ENCODE measurements at places on chromosomes 3 and 15.

DNA sequence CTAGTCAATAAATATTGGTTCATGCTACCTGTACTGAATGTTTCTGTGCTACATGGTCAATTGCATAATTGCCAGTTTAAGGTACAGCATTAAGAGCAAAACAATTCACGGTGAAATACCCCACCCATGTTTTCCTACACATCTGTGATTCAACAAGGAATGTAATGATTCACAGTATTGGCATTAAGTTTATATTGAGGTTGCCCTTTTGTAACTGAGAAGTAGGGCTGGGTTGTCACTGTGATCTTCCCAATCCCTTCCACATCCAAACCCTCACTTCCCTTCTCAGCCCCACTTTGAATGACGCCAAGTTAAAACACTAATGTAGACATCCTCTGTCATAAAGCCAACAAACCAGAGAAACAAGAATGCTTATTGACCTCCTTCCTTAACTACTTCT lies 112.0 kb upstream of the TJP1 start:
- DNase-seq, result no peak

DNA sequence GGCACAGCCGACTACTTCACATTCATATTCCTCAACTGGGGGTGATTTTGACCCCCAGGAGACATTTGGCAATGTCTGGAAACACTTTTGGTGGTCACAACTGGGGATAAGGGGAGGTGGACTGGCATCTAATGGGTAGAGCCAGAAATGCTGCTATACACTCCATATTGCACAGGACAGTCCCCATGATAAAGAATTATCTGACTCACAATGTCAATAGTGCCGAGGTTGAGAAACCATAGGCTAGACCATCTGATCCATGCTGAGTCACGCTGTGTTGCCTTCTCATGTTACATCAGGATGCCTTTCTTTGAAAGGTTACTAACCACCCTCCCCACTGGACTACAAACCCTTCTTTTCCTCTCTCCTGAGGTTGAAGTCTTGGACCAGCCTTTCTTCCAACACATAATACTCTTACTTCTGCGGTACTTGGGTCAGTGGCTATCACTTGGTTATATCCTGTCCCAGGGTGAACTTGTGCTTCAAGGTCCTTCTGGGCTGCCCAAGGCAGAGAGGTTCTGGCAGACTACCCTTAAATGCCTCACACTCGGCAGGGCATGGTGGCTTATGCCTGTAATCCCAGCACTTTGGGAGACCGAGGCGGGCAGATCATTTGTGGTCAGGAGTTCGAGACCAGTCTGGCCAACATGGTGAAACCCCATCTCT lies 68.8 kb downstream of the CTNNB1 start:
- no peak for DNase-seq

GRCh38 chr15:58650102-58650501 lies 99.4 kb downstream of the ADAM10 start:
- no peak for DNase-seq

GRCh38 chr3:47288966-47289910 lies 6.5 kb downstream of the KLHL18 start:
- no peak for DNase-seq

DNA sequence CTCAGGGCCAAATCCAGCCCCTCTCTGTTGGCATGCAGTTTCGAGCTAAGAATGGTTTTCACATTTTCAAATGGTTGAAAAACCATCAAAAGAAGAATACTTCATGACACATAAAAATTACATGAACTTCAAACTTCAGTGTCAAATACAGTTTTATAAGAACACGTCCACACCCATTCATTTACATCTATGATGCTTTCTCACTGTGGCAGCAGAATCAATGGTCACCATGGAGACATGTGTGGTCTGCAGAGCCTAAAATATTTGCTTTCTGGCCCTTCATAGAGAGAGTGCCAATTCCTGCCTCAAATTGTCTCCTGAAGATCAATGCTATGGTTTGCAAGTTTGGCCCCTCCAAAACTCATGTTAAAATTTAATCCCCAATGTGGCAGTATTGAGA lies 405.8 kb downstream of the OCA2 start:
- DNase-seq, result no peak

- DNase-seq, result peak; percentile 77
These were observed 25.1 kb downstream of the FSTL1 start for GRCh38 chr3:120425572-120426250.

DNA sequence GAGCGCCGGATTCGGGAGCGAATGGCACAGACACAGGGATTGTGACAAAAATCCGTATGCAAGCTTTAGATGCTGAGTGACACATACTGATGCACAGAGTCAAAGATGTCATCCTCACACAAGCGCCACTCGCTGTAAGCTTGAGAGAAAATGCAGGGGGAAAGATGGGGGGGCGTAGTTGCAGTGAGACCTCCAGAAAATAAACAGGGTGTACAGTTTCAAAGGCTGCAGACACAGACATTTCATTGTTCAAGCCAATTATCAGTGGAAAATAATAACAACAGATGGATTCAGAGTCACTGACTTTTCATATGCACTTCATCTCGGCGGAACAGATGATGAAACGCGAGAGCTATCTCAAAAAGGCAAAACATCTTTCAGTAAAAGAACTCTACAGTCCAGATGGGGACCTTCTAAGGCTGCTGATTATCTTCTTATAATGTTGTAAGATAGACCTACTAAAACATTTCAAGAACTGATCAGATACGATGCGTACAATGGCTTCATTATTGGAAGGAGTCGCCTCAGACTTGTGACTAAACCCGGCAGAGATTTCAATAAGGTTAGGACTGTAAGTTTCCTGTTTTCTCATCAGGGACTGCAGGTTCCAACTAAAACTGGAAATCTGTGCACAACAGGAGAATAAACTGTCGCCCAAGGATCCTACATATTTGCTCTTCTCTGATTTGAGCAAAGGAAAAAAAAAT lies 275.4 kb downstream of the FOXP1 start:
- DNase-seq, result no peak

DNA sequence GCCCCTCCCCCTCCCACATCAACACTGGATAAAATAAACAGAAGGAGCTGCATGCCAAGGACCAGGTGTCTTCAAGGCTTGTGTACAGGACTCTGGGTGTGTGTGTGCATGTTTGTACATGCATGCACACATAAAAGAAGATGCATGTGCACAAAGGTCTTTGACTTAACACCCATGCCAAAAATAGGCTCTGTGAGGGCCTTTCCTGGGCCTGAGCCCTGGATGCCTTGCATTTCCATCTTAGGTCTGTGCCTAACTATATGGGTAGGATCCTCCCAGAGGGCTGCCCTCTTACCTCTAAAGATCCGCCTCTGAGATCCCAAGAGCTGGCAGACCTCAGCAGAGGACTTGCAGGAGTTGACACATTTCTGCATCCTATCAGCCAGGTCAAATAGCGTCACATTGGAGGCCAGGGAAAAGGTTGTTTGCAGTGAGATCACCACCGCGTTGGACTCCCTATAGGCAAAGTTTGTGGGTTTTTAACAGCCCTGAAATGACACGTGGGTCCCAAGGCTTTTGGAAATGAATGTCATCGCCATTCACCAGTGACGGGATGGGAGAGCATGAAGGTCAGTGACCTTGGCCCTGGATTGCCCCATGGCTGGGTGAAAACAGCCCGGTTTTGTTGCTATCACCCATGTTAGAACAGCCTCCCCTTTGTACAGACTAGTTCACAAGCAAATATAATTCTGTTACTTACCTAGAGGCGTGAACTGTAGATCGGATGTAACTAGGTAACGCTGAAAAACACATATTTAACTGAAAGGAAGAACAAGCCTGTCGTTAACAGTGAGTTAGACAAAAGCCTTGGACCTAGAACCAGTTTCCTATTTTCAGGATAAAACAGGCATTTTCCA lies 54.0 kb downstream of the HEG1 start:
- no peak for DNase-seq

DNA sequence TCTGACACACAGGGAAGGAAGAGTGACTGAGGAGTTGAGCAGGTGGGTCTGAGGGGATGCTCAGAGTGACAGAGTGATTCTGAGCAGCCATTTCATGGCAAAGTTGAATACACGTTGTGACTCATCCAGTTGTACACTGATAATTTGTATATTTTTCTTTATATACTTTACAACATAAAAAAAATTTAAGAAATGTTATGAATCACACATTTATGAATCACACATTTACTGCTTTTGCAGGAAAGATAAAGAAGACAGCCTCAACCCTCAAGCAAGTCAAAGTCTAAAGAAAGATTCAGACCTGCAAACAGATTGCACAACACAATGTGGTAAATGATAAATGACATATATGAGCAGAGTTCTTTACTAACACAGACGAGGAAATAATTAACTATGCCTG lies 21.0 kb upstream of the CHMP2B start:
- DNase-seq, result no peak

- peak; percentile 45 for DNase-seq
These were observed 95.0 kb upstream of the LIMD1 start for GRCh38 chr3:45499529-45499928.

GRCh38 chr15:88752951-88753350 lies 50.3 kb upstream of the ACAN start:
- DNase-seq, result no peak

- DNase-seq, result no peak
These were observed 54.4 kb upstream of the SLC12A8 start for GRCh38 chr3:125266971-125267370.

DNA sequence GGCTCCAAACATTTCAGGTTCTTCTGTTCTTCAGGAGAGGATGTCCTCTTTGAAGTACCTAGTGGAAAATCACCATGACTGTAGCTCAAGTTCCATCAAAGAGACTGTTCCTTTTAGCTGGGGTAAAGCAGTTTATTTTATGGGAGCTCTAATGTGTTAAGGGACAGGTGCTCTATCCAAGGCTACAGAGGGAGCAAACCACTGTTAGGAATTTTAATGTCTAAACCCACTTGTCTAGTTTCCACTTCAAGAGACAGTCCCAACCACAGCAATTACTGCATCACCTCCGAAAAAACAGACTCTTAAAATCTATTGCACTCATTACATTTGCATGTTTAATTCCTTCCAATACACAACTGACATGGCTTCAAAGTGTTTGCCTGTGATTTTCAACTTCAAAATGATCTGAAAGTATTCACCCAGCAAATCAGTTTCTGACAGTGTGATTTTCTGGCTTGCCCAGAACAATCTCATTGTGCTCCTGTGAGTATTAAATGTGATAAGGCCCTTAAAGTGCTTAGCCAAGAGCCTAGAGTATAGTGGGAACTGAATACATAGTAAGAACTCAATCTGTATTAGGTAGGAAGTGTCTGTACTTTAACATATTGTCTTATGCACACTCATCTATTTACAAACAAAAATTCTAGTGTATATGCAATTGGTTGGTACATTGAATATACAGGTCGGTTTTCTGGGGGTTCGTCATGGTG lies 266.5 kb upstream of the CCDC54 start:
- DNase-seq, result no peak

DNA sequence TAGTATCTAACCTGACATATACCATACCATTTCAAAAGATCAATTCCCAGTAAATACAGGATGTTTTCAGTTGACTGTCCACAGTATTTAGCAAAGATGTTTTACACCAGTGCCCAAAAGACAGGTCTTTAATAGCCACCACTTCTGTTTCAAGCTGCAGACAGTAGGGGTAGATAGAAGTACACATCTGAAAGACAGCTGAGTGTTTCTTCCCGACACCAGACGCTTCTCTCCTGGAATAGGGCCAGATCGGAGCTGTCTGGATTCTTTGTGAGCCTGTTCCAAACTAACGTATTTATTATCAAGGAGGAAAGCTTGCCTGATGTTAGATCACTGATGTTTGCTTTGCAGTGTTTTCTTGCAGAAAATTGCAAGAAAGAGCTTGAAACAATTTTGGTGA lies 136.1 kb upstream of the RBMS3 start:
- DNase-seq, result peak; percentile 63

DNA sequence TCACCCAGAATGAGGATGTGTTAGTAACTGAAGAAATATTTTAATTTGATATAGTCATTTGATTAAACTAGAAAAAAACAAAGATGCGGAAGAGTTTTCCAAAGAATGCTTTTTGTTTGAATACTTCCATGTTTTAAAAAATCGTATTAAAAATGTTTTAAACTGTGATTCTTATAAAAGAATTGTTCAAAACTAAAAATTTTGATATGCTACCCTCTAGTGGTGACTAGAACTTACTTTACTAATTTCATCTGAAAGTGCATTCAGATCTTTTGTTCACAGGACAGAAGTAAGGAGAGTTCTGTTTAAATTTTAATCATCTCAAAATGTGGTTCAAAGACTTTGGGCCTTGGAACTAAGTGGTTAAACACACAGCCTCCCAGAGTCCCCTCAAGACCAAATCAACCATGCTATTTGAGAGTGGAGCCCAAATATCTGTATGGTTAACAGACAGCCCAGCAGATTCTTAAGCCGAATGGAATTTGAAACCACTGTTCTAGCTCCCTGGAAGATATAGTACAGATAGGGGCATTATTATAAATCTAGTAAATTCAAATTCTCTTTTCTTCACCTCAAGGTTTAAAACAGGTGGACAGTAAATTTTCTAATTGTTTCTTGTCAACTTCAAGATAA lies 45.2 kb upstream of the SYNPR start:
- no peak for DNase-seq

DNA sequence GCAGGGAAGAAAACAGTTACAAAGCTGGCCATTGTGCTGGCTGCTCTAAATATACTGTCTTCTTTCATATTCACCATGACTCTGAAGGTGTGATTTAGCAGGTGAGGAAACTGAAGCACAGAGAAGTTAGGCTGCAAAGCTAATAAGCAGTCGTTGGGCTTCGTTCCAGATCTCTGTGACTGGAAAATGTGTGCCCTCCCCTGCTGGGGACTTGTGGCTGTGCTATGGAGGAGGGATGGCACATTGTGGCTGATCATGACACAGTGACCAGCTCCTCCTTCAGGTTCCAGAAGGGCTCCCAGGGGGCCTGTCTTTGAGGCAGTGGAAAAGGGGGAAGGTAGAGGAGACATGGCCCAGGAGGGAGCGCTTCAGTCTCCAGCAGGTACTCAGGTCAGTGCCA lies 19.2 kb downstream of the PXK start:
- no peak for DNase-seq

DNA sequence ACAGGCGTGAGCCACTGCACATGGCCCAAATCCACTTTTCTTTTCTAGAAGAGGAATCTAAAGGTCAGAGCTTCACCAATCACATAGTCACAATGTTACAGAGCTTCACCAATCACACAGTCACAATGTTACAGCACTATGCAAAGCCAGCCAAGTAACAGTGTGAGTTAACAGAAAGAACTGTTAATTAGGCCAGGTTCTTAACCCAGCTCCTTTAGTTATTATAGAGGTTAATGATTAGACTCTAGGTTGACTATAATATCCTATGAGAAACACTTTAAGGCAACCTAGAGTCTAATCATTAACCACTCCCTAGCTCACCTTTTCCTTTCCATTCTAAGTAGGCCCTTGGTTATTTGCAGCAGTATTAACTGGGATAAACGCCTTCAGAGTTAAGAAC lies 54.0 kb downstream of the TASOR start:
- DNase-seq, result peak; percentile 63
